ENCODE measurements at places on chromosomes 3 and 15.

- no peak for DNase-seq
Measured at GRCh38 chr3:168051531-168052471, 43.9 kb downstream of the GOLIM4 start.

GRCh38 chr15:50883903-50884302 lies 24.6 kb upstream of the AP4E1 start:
- DNase-seq: no peak

GRCh38 chr3:129827765-129828164 lies 65.7 kb downstream of the TMCC1 start:
- no peak for DNase-seq

DNA sequence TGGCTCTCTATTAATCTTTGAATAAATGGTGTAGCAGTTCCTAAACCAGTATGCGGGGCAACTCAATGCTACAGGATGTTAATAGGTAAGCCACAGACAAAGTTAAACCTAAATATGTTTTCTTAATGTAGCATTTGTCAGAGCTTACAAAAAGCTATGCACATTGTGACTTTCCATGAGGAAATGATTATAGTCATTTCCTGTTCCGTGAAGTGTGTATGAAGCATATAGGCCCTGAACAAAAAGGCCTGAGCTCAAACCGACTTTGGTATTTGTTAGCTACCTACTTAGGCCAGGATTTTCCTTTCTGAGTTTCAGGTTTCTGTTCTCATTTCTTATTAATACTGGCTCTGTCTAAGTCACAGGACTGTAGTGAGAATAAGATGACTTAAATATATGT lies 14.2 kb downstream of the ZNF80 start:
- peak; percentile 35 for DNase-seq

GRCh38 chr3:119557877-119558269 lies 1.5 kb downstream of the CD80 start:
- no peak for DNase-seq

- no peak for DNase-seq
Measured at GRCh38 chr3:3383461-3383860, 204.0 kb upstream of the CRBN start.

DNA sequence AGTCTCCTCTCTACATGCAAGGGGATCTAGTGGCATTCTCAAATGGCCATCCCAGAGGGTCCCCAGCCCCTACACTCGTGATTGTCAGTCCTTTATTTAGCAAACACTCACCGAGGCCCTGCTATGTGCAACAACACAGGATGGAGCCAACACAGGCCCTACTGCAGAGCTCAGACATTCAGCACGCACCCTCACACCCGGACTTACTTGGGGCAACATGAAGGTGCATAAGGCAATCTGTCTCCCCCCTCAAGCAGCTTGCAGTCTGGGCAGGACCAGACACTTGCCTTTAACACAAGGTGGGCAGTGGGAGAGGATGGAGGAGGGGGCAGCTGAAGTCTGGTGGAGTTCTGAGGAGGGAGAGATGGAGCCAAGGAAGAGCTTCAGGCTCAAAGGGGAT lies 258.4 kb downstream of the XXYLT1 start:
- DNase-seq: no peak

- no peak for DNase-seq
Measured at GRCh38 chr3:184596886-184597575, 35.4 kb downstream of the EPHB3 start.

DNA sequence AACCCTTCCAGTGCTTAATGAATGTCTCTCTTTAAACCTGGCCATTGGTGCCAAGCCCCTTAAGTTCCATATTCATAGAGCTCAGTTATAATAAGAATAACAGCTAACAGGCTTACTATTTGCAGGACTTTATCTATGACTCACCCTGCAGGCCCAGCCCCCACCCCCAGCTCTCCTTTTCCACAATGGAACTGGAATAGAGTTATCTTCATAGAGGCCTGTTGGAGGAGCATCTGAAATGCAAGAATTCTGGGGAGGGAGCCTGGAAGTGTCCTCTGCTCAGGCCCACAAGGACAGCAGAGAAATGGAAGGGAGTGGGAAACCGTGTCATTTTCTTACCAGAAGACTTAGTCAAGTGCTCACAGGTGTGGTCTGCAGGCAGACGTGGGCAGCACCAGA lies 52.8 kb downstream of the SEMA5B start:
- no peak for DNase-seq

DNA sequence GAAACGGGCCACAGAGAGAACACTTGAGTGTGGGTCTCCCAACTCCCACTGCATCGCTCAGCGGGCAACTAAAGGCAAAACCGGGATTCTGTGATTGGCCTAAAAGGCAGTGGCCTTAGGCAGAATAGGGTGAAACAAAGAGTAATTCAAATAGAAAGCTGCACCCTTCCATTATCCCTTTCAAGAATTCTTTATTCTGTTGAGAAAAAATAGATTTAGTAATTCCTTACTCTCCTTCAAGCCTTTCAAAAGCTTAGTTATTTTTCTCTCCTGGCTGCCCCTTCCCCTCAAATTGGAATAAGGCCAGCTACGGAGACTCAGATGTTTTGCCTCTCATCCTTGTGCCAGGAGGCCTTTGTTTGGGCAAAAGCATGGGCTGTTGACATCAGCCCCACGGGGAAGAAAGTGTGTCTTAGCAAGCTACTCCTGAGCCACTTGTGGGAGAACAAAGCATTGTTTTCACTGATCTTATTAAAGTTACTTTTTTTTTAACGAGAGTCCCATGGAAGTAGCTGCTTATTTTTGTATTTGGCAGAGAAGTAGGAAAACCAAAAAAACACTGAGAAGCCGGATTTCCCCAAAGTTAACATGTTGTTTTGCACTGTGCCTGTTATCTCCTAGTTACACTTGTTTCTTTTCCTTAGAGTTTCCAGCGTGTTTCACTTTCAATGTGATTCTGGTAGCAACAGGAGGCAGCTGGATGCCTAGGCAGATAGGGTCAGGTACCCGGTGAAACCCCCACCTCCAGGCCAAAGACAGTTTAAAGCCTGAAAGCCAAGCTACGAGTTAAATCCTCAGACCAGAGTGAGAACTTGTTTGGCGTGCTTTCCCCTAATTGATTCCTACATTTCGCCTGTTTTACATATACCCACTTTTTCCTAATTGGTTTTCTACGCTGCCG lies 2.2 kb downstream of the ST6GAL1 start:
- no peak for DNase-seq

DNA sequence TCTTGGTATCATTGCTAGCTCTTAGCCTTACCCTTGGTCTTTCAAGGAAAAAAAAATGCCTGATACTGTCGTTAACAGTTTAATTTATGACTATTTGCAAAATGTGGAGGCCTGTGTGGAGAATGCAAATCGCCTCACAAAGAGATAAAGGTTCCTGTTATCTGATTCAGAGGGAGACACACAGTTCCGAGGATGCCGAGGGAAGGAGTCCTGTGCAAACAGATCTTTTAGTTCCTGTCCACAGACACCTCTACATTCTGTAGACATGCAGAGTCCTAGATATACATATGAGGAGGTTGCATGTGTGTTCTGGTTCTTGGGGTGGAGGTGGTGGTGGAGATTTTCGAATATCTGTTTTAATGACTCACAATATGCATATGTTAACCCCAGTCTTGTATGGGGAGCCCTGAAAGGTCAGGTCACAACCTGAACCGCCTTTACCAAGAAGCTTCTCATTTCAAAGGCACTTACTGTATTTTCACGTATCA lies 5.7 kb downstream of the NR2F2 start:
- DNase-seq: no peak

DNA sequence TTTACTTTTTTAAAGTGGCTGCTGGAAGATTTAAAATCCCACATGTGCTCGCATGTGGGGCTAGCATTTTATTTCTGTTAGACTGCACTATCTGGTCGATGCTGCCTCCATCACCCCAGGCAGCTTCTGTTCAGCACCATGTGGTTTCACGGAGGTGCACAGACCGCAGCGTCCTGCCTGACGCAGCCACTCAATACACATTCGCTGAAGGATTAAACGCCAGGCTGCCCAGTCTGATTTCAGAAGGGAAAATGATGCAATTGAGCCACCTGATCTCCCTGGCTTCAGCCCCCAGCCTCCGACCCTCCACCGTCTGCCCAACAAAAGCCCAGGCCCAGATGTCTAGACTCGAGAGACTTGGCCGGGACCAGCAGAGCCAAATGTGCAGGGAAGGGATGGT lies 84.5 kb downstream of the MEGF11 start:
- DNase-seq: no peak

- no peak for DNase-seq
Measured at GRCh38 chr3:59372346-59372745, 322.5 kb upstream of the CFAP20DC start.

DNA sequence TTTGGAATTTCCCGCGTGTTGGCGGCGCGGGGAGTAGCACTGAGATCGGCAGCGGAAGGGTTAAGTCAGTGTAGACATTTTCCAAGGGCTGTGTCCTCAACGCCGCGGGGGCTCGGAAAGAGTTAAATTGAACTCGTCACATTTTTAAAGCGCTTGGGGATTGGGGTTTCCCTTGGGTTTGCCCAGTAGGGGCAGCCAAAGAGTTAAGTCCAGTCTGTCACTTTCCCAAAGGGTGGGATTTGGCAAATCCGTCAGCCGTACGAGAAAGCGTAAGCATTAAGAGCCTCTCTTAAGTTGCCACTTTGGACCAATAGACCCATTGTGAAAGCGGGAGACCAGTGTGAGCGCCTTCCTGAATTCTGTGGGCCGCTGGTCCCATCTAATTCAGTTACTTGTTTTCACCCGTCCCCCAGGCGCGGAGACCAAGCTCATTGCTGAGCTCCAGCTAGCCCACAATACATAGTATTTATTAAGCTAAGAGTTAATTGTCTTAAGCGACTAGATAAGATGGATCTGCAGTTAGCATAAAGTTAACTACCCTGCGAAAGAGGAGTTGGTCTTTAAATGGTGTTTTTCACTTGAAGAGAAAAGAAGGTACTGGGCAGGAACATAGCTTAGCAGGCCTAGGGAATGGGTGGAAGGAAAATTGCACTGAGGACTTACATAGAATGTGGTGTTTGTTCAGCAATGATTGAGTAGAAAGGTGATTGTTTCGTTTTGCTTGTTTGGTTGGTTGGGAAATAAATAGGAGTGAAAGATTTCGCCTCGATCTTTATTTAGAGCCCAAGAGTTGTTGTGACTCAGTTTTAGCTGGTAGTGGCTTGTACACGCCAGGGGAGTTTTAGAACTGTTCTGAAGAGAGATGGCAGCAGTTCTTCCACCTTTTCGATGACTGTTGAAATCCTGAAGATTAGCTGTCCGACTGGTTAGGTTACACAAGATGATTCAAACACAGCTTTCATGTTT lies 932 bp downstream of the ARL8B start:
- DNase-seq: no peak

GRCh38 chr3:112143251-112143650 lies 10.2 kb upstream of the GCSAM start:
- DNase-seq: no peak

- no peak for DNase-seq
Measured at GRCh38 chr3:197191897-197192296, 106.5 kb downstream of the DLG1 start.

DNA sequence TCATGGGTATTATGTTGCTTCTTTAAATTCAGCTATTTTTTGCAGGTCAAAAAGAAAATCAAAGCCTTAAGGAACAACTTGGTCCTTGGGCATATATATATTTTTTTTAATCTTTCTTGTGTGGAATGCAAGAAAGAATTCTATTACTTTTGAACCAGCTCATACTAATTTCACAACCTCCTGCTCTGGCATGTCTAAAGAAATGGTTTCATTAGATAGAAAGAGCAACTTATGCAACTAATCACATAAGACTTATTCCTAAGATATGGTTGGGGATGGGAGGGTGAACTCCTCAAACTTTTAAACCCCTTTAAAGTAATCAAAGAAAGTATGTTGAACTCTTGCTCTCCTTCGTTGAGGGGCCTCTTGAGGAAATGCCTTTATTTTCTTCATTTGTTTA lies 114.9 kb downstream of the GMNC start:
- no peak for DNase-seq

DNA sequence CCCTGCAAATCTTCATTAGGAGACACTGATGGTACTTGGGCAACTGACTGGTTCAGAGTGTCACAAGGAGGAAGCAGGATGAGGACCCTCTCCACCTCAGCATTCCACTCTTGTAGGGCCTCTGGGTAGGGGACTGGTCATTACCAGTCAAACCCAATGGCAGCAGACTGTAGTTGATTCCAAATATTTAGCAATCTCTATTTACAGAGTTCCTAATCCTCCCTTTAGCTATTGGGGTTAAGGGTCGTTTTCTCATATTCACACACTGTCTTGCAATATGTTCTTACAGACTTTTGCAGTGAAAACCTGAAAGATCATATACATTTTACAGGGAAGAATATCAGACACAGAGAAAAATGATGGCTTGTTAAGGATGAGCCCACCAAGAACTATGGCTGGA lies 397.7 kb downstream of the GAP43 start:
- no peak for DNase-seq

DNA sequence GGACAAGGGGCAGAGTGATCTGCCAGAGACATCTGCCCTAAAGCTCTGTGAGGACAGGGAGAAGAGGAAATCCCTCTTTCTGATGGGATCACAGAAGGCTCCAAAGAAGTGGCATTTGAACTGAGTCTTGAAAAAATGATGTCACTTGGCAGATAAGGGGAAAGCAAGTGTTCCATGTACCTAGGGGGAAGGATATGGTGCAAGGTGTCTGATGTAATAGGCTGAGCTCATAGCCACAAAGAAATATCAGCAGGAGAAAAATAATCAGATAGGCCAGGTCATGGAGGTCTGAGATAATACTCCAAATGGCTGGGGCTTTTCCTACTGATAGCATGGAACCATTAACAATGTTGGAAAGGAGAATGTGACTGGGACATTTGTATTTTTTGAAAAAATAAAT lies 468.4 kb upstream of the MDFIC2 start:
- DNase-seq: no peak

- peak; percentile 70 for DNase-seq
Measured at GRCh38 chr3:102444101-102444500, 9.3 kb downstream of the ZPLD1 start.

- no peak for DNase-seq
Measured at GRCh38 chr3:141498598-141499223, 11.9 kb downstream of the RASA2 start.

GRCh38 chr3:196227629-196228493 lies 11.5 kb downstream of the SLC51A start:
- no peak for DNase-seq

DNA sequence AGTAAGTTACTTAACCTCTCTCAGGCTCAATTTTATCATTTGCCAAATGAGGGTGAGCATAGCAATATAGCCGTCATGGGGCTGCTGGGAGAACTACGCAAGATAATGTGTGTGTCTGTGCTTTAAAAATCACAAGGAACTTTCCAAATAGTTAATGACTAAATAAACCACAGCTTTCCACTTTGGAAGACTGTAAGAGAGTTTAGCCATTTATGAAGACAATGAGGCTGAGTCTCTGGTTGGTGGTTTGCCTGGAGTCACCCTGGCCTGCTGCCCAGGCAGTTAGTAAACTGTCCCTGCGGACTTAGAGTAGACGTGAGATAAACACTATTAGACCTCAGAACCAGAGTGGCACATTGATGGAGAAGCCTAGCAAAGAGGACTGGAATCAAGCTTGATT lies 357.7 kb downstream of the CLSTN2 start:
- no peak for DNase-seq

GRCh38 chr3:120040813-120041377 lies 53.4 kb downstream of the GSK3B start:
- DNase-seq: no peak
